Fibroblast of skin of scalp (primary cell): ENCODE measurements at places on chromosomes 5 and 9.

- DNase-seq, result no peak
These were observed 21.7 kb downstream of the FAT2 start for GRCh38 chr5:151569132-151570046.

DNA sequence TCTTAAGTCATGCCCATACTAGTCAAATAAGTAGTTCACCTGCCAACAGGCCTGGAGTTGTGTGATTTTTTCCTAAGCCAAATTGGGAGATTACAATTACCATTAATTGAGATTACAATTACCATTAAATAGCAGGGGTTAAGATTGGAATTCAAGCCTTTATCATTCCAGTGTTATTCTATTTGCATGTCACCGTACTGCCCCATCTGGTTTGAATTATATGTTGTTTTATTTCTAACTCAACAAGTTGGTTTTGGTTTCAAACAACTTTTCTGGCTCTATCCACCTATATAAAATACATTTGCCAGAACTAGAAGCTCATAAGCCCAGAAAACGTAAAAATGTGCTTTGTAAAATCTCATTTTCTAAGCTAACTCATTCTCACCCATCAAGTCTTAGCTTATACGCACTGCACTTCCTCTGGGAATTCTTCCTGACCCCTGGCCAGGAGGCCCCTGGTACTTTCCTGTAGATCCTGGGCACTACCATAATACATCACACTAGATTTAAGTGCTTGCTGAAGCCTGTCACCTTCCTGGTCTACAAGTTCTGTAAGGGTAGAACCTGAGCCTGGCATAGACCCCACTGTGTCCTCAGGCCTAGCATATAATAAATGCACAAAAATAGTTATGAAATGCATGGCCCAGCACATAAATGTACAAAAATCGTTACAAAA lies 242.0 kb upstream of the TRPM3 start:
- DNase-seq, result peak; percentile 56

DNA sequence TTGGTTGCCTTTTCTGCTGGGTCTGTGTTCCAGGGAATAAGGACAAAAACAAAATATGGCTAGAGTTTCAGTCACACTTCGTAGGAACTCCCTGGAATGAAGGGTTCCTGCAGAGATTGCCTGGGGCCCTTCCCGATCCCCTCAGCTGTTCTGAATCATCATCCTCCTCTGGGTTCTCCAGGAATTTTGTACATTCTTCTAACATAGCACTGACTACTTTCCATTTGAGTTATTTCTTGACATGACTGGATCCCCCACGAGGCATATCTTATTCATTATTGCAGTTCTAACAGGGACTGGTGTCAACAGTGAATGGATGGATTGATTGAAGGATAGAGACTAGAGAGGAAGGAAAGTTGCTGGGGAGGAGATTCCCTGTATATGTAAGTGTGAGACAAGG lies 49.2 kb upstream of the TNC start:
- peak; percentile 98 for DNase-seq

DNA sequence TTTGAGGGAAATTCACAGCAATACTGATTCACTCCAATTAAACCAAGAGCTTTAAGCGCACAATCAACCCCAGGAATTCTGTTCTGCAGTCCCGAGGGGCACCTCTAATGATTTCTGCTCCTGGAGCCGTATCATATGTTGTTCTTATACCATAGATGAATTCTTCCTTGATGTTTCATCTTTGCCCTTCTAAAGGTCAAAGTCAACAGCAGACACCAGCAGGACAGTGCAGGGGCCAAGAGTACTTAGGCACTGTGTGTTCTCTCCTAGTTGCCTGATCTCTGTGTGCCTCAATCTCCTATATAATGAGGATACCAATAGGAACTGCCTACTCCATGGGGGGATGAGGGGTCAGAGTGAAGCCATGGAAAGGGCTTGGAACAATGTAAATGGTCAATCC lies 16.5 kb downstream of the EPB41L4B start:
- DNase-seq, result no peak

GRCh38 chr5:154332451-154332850 lies 113.3 kb upstream of the SAP30L start:
- DNase-seq, result no peak

GRCh38 chr9:34552606-34552981 lies 29.8 kb upstream of the ENHO start:
- DNase-seq, result no peak

DNA sequence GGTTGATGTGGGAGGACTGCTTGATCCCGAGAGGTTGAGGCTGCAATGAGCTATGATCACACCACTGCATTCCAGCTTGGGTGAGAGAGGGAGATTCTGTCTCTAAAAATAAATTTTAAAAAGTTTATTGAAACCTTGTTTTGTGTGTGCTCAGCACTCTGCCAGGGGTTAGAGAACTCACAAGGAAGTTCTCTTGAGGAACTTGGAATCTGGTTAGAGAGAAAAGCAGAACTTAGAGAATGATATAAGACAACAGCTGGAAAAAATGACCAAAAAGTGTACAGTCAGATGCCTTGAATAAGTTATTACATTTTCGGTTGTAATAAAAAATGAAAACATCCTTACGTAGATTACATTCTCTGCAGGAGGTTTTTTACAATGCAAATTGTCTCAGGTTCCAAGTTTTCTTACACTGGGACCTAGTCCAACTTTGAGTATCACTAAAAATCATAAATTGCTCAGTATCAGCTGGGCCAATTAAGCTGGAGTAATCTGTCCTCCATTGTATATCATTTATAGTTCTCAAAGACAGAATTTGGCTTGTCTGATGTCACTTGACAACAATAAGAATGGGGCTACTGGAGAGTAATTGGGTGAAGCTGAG lies 21.7 kb upstream of the TENT2 start:
- DNase-seq, result no peak

DNA sequence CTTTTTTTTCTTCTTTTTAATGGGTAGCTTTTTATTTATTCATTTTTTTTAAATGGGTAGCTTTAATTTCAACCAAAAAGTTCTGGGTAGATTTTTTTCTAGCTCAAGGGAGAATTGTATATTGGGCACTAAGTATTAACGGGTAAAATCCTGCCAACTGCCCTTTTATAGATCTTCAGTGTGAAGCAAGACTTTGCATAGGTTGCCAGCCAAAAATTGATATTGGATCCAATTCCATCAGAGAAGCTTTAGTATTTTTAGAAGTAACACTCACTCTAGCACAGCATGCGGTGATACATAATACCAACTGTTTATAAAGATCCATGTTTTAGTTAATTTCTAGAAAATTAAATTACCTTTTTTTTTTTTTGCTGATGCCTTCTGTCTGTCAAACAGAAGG lies 49.8 kb downstream of the SH3GL2 start:
- DNase-seq, result no peak

DNA sequence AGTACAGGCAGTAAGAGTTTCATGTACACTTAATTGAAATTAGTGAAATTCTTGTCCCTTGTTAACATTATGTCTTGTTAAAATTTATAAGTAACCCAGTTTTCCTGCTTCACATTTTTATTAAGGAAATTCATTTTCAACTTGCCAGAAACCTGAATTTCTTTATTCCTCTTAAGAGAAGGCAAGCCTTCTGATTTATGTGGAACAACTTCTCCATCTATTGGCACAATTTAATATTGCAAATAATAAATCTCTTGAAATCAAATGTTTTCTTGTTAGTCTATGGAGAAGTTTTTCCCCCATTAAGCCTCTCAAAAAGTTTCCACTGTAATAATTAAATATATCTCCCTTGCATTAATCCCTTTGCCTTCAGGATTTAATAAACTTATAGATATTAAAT lies 33.8 kb upstream of the ACO1 start:
- DNase-seq, result peak; percentile 20

GRCh38 chr9:71072587-71072986 lies 48.8 kb downstream of the TRPM3 start:
- DNase-seq, result no peak

DNA sequence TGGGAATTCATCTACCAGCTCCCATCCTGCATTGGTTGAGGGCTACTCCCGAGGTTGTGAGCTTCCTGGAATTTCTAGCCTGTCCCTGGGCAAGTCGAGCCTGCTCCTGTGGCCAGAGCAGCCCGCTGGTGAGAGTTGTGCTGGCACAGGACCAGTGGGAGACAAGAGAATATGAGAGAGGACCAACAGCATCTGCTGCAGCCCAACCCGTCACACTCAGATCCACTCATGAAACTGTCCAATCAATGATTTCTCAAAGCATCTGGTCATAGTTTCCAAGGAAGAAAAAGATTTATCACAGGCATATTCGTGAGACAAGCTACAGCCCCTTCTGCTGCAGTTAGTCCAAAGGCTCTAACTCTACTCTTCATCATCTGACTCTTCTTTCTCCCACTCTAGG lies 64.4 kb upstream of the RAI14 start:
- no peak for DNase-seq

- DNase-seq, result peak; percentile 88
These were observed 52.9 kb downstream of the C9orf50 start for GRCh38 chr9:129567842-129568559.

DNA sequence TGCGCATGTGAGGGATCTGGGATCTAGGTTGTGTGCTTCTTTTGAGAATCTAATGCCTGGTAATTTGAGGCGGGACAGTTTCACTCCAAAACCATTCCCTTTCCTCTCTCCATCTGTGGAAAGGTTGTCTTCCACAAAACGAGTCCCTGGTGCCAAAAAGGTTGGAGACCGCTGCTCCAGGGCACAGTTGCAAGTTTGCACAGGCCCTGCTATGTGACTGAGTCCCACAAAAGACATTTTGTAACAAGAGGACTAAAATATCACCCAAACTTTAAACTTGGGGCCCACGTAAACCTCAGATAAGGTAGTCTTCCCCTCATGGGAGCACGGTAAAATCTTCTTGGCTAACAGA lies 5.8 kb upstream of the ZNF367 start:
- DNase-seq, result no peak

DNA sequence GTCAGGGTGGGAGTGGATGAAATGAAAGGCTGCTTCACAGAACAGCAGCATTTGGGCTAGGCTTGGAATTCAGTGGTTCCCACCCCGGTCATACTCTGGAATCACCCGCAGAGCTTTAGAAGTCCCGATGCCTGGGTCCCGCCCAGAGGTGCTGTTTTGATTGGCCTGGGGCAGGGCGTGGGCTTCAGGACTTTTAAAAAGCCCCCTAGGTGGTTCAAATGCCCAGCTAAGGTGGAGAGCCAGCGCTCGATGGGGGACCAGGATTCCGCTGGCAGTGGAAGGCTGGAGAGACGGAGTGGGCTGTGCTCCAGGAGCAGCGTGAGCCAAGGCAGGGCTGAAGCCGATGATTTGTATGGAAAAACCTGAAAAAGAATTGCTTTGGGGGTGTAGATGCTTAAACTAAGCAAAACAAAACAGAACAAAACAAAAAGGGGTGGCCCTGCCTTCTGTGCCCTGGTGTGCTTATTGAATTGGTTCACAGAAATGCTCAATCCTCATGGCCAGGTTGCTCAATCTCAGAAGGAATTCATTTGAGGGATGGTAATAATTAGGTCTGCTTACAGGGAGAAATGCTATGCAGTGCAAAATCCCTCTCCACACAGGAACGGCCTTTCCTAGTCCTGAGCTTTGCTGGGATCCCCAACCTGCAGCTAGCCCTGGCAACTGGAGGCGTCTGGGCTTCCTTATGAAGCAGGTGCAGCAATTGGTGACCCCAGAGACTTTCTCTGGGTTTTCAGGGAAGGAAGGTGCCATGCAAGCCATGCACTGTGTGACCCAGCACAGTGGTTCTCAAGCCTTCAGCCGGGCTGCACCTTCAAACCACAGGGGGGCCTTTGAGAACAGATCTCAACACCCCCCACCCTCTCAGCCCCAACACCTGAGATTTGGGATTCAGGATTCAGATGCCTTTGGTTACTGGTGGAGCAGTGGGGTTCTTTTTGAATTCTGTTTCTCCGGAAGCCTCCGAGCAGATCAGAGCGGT lies 174.0 kb upstream of the ZNF618 start:
- DNase-seq, result peak; percentile 11

GRCh38 chr9:133794016-133794760 lies 56.0 kb upstream of the SARDH start:
- no peak for DNase-seq

- no peak for DNase-seq
These were observed 38.2 kb upstream of the UBAP2 start for GRCh38 chr9:34086864-34087263.

DNA sequence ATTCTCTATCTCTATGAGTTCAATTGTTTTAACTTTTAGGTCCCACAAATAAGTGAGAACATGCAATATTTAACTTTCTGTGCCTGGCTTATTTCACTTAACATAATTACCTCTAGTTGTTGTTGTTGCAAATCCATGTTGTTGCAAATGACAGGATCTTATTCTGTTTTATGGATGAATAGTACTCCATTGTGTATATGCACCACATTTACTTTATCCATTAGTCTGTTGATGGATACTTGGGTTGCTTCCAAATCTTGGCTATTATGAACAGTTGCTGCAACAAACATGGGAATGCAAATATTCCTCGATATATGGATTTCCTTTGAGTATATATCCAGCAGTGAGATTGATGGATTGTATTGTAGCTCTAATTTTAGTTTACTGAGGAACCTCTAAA lies 36.3 kb downstream of the MEGF9 start:
- DNase-seq, result no peak

- no peak for DNase-seq
These were observed 13.4 kb upstream of the CCNJL start for GRCh38 chr5:160325716-160326115.

DNA sequence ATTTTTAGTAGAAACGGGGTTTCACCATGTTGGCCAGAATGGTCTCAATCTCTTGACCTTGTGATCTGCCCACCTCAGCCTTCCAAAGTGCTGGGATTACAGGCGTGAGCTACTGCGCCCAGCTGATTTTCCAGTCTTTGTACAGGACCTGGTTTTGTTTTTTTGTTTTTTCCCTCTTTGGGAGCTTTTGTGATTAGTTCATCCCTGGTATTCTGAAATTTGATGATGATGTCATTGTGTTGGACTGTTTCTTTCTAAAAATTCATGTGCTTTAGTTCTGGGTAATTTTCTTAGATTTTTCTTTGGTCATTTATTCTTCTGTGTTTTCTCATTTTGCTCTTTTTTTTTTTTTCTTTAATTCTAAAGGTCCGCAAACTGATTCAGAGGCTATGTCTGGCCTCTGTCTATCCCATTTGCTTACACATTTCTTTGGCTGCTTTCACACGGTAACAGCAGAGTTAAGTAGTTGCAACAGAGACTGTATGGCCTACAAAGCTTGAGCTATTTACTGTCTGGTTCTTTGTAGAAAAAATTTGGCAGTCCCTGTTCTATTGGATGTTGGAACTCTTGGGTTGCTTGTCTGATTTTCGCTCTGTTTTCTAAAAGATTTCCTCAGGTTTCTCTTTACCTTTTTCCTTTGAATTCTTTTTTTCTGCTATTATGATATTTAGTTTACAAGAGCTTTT lies 24.8 kb downstream of the STX17 start:
- DNase-seq, result peak; percentile 22

GRCh38 chr9:128116104-128117083 lies 11.1 kb downstream of the PTGES2 start:
- no peak for DNase-seq

DNA sequence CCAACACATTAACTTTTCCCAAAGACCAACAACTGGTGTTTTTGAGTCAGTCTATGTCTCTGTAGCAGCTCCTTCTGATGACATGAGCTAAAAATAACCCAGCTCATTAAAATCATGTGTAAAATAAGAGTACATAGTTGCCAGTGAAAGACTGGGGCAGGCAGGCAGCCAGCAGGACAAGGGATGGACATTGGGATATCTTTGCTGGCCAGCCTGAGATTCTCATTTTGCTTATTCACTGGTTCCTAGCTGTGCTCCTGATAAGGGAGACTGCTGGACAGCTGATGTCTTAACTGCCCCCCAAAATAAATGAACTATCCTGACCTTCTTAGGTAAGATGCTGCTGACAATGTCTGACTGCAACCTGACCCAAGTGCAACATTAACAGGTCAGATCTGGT lies 33.9 kb downstream of the EPB41L4B start:
- DNase-seq, result peak; percentile 41
